Thymus (tissue), 14 donors: ENCODE measurements at places on chromosomes 5 and 9. TPM values are rescaled to one million over a fixed set of nuclear protein-coding genes. Genes with fewer than 3 reads are reported as not detected.

RPS14 gene
- 4,031 TPM for polyA plus RNA-seq

BARX1 gene
- 0.55 TPM for polyA plus RNA-seq

DNA sequence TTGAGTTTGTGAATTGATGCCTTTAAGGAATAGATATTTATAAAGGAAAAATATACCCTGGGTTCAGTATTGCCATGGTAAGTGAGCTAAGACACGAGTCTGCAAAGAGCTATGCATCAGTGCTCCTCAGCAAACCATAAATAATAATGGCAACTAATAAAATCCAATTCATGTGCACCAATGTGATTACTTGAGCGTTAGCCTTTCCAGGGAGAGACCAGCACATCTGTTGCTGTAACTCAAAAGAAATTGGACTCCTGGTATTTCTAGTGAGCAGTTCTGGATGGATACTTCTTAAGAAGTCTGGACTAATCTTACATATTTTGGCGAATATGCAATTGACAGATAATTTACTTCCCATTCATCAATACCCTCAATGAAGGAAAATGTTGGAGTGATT, 373.3 kb downstream of the ARHGEF28 start:
- no peak overlapping the region for H3K27ac ChIP-seq
- no peaks in the 10 kb centered on the region for H3K27me3 ChIP-seq
- no peak for DNase-seq
- H3K4me1 ChIP-seq: no peaks in the 10 kb centered on the region

- no peak overlapping the region for H3K4me3 ChIP-seq
- no peak overlapping the region for H3K27ac ChIP-seq
- H3K27me3 ChIP-seq: no peaks in the 10 kb centered on the region
- no peaks in the 10 kb centered on the region for H3K36me3 ChIP-seq
- DNase-seq: no peak
These were observed 6.9 kb upstream of the GSN start for GRCh38 chr9:121261107-121261460.

DNA sequence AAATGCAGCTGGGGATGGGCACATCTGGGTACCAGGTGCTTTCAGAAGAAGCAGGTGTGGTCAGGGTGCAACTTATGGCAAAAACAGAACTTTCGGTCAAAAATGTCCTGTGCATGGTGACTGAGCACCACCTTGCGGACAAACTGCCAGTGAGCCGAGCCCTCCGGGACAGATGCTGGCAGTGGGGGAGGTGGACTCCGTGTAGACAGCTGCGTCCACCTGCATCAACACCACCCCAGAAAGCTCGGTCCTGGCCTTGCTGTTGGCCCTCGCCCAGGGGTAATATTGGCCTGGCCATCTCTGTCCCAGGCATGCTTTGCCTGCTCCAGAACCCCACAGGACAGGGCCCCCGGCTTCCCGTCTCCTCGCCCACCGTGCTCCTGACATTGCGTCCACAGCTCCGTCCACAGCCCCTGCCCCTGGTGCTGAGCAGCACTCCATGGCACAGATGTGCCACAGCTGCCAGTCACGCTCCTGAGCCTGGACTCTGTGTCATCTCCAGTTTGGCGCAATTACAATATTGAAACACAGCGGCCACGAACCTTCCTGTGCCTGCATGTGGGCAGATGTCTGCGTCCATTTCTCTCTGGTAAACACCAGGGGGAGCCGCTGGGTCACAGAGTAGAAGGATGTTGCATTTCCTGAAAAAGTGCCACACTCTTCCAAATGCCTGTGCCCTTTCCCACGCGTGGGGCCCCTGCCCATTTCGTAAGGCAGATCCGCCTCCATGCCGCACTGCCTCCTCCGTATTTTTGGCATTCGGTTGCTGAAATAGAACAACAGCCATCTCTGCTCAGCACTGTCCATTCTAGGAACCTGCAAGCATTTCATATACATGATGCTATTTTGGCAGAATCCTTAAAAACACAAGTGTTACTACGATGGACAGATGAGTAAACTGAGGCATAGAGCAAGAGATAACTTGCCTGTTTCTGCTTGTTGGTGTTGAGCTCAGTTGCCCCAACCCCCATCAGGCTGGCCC, 33.4 kb upstream of the SLC6A19 start:
- DNase-seq: peak; percentile 66
- no peak overlapping the region for H3K4me3 ChIP-seq
- H3K36me3 ChIP-seq: no peaks in the 10 kb centered on the region
- H3K4me1 ChIP-seq: peaks cover 11% of the 10 kb centered on the region
- H3K27ac ChIP-seq: no peak overlapping the region
